LHCN-M2 (cell line): ENCODE measurements at places on chromosomes 3 and 15. TPM values are rescaled to one million over a fixed set of nuclear protein-coding genes. Genes with fewer than 3 reads are reported as not detected.

Gene TMC3
- total RNA-seq: not detected in 2 replicates

Gene ZNF620
- 0.23 and 0.64 TPM in 2 replicates for total RNA-seq

Gene IL16
- not detected in 2 replicates for total RNA-seq

Gene STARD9
- total RNA-seq: 3.9 and 4.8 TPM in 2 replicates

Gene RTP3
- total RNA-seq: not detected in 2 replicates

Gene WNT5A
- 173 and 180 TPM in 2 replicates for total RNA-seq

Gene IGSF10
- under 0.01 and 0.32 TPM in 2 replicates for total RNA-seq

Gene ADGRG7
- not detected in 2 replicates for total RNA-seq

Gene HDAC11
- 7.1 and 11.3 TPM in 2 replicates for total RNA-seq

Gene UNC13C
- total RNA-seq: 0.06 and 0.11 TPM in 2 replicates

Gene EFCC1
- total RNA-seq: not detected in 2 replicates

GRCh38 chr3:50230104-50230793, 5.8 kb upstream of the GNAI2 start:
- DNase-seq: no peak

DNA sequence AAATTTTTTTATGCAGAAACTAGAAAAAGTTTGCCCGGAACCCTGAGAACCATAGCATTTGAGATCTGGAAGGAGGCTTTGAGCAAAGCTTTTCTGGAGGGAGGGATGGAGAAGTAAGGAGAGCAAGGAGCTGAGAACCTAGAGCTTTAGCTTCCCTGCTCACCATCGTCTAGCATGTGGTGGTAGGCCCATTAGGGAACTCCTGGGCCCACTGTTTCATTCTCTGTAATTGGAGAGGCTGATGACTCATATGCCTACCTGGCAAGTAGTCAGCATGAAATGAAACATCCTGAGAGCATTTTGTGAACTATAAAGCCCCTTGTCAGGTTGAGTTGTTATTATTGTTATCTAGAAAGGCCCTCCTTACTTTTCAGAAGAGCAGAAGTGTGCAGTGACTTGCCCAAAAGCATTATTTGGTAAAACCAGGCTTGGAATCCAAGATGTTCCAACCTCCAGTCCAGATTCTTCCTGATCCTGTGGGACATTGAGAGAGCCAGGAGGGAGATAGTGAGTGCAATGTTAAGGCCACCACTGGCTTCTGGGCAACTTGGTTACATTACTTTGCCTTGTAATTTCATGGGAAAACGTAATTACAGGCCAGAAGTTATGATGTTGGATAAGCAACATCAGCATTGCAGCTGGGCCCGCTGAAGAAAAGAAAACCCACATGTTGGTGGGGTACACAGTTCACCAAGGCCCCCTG, 104.5 kb upstream of the BFSP2 start:
- DNase-seq: peak; percentile 58

DNA sequence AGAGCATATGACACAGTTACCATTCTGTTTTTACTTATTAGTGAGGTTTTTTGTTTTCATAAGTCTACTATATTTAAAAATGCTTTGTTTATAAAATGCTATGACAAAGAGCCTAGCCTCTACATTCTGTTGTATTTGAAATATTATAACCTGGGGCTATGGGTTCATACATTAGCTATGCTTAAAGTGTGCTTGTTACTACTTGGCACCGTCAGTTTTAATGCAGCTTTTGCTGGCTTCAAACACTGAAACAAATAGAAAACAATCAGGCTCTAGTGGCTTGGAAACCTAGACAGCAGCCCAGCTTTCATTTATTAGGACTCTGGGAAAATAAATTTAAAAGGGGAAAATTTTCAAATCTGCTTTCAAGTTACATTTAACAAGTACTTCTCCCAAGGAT, 635.9 kb downstream of the CADM2 start:
- DNase-seq: no peak

DNA sequence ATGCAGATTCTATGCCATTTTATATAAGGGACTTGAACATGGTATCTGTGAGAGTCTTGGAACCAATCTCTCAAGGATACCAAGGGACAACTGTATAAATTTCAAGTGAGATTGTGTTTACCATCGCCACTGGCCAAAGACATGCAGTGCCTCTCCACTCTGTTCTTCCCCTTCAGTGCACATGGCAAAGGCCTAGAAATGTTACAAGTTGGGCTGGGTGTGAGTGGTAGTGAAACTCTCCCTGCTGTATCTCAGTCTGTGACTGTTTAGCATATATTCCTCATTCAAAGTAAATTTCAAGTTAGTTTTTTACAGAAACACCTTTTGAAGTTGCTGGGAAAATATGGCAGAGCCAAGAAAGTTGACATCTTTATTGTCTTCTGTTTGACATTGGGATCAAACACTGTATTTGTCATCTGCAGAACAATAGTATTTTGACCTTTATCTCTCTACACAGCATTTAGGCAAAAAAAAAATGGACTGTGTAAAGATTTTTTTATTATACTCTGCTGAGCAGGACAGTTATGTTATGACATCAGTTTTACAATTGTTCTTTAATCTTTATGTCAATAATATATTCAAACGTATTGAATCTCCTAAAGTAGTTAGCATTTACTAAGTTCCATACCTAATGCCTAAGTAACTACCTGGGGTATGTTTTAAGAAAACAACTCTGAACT, 101.4 kb downstream of the CCNL1 start:
- no peak for DNase-seq

GRCh38 chr3:143121241-143122088, 1.9 kb downstream of the CHST2 start:
- peak; percentile 21 for DNase-seq

DNA sequence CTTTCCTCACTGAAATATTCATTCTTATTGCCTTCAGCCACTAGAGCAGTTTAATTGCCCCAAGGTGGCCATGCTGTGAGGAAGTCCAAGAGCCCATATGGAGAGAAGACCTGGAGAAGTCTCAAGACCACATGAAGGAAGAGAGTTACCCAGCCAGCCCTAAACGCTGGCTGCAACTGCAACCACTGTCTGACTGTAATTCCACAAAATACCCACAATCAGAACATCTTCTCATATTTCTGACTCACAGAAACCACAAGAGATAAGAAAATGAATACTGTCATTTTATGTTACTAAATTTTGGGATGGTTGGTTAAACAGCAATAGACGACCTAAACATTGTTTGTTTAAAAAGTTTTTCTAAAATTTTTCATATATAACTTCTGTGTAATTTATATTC, 14.7 kb upstream of the SST start:
- DNase-seq: no peak

GRCh38 chr3:72872183-72872582, 15.7 kb upstream of the GXYLT2 start:
- DNase-seq: no peak

GRCh38 chr15:72196409-72197040, 1.1 kb downstream of the GRAMD2A start:
- DNase-seq: no peak

- DNase-seq: no peak
Measured at GRCh38 chr15:47409038-47409437, 308.3 kb upstream of the SEMA6D start.

DNA sequence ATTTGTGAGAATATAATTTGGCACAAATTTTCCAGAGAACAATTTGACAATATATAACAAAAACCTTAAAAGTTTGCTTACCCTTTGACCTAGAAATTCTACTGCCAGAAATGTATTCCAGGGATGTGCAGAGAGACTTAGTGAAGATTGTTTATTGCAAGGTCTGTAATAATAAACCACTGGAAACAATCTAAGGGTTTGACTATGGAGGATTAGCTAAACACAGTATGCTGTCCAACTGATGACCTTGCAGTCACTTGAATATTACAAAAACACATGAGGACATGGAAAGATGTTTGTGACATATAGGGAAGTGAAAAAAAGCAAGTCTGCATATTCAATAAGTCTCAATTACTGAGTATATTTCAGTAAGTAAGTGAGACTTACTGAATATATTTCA, 48.1 kb upstream of the CDV3 start:
- DNase-seq: no peak

DNA sequence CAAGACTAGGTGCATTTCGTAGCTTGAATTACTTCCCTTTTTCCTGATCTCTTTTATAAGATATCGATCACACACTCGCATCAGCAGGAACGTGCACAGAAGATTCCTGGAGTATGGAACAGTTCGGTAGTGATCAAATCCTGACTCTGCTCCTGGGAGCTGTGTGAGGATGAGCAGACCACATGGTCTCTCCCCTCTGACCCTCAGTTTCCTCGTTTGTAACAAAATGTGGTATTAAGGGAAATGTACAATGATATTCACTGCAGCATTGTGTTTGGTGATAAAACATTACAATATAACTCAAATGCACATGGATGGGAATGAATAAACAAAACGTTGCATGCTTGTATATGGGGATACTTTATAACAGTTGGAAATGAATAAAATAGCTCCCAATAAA, 26.7 kb downstream of the TMED3 start:
- DNase-seq: no peak

GRCh38 chr3:169847896-169848295, 21.8 kb downstream of the LRRC31 start:
- DNase-seq: peak; percentile 23

DNA sequence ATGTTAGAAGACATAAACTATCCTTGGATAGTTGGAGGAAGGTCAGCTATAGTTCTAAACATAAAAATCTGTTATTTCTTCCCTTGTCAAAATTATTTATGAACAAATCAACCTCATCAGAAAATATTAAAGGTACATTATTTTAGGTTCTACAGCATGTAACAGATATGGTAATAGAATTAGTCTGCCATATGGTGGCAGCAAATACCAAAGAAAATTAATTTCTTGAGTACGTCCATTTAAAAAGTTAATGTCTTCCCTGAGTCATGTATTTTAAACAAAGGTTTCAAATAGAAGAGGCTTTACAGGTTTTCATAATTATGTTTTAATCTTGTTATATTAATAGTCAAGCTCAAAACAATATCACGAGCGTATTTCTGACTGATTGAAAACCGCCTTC, 17.9 kb upstream of the ANKRD28 start:
- peak; percentile 71 for DNase-seq

DNA sequence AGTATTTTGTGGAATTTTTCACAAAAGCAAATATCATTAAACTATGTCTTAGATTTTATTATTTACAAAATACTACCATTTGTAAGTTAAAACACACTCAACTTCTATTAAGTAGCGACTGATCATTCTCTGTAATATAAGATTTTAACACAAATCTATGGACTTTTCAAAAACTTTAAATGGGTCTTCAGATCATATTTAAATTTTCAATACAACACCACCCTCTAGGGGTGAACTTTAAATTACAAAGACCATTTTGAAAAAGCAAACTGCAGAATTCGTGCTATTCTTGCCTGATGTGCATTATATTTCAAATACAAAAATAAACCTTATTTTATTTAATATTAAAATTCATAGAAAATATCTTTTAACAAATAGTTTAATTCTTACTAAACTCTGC, 8.2 kb upstream of the VGLL4 start:
- peak; percentile 37 for DNase-seq

- no peak for DNase-seq
Measured at GRCh38 chr3:169861871-169862270, 7.9 kb downstream of the LRRC31 start.

- DNase-seq: peak; percentile 96
Measured at GRCh38 chr3:64238971-64239667, 13.9 kb upstream of the PRICKLE2 start.

- peak; percentile 46 for DNase-seq
Measured at GRCh38 chr15:100863796-100864267, 15.8 kb upstream of the ALDH1A3 start.

GRCh38 chr3:126858887-126859286, 124.0 kb upstream of the PLXNA1 start:
- peak; percentile 74 for DNase-seq

DNA sequence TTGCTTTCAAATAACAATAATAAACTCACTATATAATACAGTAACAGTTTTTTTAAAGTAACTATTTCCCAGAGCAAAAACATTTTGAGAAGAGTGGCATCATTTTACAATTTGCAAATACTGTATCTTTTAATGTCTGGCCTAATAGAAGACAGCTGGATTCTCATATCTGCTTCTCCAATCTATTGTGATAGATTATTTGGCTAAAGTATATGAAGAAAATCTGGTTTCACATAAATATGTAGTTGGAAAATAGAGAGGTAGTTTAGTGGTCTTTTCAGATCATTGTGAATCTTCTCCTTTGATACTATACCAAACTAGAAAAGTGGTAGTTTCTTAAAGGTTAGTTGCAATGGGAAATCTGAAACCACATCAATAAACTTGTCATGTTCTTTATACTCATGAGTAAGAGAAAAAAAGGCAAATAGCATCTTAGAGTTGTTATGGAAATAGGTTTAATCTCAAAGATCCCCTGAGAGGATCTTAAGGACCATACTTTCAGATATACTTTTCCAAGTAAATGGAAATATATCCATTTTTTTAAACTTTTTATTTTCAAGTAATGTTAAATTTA, 124.8 kb upstream of the NR2E3 start:
- no peak for DNase-seq

- DNase-seq: no peak
Measured at GRCh38 chr3:11391174-11391879, 119.1 kb downstream of the ATG7 start.

DNA sequence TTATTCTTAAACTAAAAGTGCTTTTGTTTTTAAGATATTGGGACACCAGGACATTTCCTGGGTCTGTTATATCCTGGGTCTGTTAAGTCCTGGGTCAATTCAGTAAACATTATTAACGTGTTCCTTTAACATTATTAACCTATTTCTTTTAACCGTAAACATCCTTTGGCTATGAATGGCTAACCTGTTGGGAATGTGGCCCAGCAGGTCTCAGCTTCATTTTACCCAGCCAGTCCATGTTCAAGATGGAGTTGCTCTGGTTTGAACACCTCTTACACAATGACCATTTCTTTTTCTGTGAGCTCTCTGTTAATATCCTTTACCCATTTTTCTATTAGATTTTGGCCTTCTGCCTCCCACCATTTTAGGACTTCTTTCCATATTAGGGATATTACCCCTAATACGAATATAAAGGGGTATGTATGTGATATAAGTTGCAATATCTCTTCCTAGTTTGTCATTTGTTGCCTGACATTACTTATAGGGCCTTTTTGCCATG, 88.9 kb upstream of the NEDD4 start:
- no peak for DNase-seq

DNA sequence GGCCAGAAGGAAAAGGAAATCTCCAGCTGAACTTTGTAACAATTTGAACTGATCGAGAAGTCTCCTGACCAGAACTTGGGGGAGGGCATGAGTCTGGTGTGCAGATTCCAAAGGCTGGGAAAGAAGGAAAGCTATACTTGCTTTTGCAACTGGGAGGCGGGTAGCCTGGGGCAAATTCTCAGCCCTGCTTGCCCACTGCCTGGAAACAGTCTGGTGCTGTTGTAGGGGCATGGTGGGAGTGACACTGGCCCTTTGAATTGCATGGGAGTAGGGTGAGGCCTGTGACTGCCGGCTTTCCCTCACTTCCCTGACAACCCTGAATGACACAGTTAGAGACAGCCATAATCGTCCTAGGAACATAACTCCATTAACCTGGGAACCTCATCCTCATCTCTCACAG, 114.0 kb upstream of the POU1F1 start:
- DNase-seq: no peak
